Hindlimb muscle (tissue), 1 donor: ENCODE measurements at places on chromosomes 4 and X.

GRCh38 chrX:82412858-82413257, 1095.2 kb upstream of the POU3F4 start:
- no peak for DNase-seq

DNA sequence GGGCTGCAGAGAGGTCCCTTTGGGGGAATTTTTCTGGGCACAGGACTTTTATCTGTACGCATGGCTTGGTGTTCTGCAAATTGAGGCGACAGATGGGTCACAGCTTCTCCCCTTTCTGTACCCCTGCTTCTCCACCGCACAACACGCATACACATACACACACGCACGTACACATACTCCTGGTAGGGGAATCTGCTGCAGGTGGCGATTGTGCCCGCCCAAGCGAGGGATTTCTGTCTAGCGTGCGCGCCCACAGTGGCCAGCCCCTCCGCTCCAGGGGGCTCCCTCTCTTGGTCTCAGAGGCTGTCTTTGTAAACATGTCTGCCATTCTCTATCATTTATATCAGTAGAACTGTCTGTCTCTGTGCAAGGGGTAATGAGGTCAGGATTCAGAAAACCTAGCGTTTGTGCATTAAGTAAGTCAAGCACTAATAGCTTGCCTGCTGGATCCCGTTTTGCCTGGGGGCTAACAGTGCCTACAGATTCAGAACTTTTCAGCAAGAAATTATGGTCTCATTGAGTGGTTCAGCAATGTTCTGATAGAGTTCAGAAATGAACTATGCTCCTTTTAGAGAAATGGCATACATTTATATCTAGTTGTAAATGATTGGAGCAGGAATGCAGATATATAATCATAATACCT, 2.2 kb downstream of the GRID2 start:
- DNase-seq, result no peak

DNA sequence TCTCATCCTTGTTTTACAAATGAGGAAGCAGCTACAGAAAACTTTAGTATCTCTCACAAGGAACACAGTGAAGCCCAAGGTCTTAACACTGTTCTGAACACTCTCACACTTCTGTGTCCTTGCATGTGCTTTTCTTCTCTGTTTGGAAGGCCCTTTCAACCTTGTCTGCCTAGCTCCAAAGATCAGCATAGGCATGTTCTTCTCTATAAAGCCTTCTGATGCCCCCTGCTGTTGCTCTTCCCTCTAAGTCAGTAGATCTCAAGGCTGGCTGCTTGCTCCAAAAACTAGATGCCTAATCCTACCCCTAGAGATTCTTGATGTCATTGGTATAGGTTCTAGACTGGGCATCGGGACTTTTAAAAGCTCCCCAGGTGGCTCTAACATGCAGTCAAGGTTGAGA, 5.9 kb downstream of the APOO start:
- DNase-seq, result peak; percentile 61

GRCh38 chr4:174640146-174640545, 117.9 kb upstream of the HPGD start:
- DNase-seq, result no peak

DNA sequence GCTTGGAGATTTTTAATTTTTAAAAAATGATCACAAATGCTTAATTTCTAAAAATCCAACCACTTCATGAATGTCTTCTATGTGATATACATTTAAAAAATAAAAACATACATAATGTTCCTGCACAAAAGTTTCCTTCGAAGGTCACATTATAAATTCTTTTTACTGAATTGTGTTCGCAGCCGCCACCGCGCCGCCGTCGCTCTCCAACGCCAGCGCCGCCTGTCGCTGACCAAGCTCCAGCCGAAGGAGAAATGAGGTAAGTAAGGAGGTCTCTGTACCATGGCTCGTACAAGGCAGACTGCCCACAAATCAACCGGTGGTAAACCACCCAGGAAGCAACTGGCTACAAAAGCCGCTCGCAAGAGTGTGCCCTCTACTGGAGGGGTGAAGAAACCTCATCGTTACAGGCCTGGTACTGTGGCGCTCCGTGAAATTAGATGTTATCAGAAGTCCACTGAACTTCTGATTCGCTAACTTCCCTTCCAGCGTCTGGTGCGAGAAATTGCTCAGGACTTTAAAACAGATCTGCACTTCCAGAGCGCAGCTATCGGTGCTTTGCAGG, 48.8 kb upstream of the NEUROG2 start:
- no peak for DNase-seq

DNA sequence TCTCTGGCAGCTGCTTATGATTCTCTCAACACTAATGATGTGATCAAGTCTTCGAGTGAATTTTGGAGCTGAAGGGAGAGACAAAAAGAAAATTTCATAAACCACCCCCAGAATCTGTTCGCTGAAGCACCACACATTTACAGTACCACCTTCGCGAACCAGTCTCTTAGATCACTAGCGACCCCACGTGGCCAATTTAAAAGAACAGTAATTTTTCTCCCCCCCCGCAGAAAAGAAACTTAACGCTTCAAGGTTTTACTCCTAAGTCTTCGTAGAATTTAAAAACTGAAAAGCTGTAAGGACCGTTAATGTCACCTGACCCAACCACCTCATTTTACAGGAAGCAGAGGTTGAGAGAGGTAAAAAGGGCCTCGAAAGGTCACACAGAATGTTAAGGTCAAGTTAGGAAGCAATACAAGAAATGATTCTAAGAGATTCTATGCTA, 187.5 kb downstream of the QDPR start:
- DNase-seq, result peak; percentile 71

DNA sequence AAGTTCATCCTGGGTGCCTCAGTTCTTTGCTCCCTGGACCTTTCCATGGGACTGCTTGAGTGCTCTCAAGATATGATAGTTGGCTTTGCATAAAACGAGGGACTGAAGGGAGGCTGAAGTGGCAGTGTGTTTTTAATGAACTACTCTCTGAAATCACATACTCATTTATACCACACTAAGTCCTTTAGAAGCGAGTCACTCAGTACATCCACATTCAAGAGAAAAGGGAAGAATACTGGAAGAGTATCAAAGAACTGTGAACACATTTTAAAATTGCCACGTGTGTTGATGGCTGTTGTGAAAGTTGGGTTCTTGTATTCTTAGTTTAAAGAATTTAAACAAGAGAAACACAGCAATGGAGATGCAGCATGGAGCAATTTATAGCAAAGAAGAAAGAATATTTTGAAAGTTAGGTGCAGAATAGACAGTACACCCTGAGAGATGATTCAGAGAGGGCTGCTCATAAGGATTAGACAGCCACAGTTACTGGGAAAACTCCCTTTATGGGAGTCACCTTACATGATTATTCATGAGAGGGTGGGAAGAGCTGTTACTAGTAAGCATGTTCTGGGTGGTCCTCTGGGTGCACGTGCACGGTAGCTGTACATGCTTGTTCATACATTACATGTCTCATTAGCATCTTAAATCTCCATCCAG, 380.7 kb downstream of the ADGRL3 start:
- no peak for DNase-seq

- DNase-seq, result no peak
These were observed 167.7 kb downstream of the PAPSS1 start for GRCh38 chr4:107552306-107552705.

- DNase-seq, result no peak
These were observed 135.3 kb upstream of the IL1RAPL2 start for GRCh38 chrX:104430742-104431119.

DNA sequence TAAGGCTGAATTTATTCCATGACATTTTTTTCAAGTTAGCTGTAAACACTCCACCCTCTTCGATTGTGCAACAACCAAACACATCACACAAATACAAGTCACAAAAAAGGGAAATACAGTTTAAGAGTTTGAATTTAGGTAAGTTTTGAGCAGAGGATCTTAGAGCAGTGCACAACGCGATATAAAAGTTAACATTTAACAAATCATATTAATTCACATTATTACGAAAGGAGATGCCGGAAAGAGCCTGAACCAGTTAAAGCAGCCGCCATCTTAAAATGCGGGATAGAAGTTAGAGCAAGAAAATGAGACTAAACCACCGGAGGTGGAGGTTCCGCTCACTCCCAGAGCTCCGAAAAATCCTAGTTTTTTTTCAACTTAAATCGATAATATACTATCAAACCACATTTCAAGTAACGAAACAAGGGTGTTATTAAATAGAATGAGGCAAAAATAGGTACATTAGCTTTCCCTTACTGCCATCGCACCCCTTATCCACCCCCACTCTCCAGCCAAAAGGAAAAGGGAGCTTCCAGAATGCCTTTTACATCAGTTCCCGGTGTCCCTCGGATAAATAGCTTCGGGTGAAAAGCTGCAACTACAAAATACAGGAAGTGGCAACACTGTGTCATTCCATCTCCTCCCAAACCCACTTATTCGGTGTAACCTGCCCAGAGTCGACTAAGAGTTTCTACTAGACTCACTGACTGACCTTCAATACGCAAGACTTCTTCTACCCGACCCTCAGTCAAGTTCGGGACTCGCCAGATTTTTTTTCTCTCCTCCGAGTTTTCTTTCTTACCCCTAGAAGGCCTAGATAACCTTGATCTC, 1.9 kb downstream of the UBE2D3 start:
- peak; percentile 72 for DNase-seq

DNA sequence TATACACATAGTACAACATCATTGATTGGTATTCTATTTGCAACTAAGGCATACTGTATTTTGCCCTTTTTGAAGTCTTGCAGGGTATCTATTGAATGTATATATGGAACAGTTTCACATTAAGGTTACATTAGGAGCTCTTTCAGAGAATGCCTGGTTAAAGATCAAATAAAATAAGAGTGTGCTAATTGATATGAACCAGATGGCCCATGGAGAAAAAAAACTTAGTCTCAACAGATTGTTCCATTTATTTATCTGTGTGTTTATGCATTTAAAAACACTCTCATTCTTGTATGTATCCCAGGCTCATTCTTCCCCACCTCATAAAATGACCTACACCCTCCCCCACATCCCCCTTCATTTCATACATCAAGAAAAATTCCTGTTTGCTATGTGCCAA, 35.2 kb upstream of the GRIA2 start:
- no peak for DNase-seq

GRCh38 chrX:154399527-154400368, 1.6 kb downstream of the RPL10 start:
- no peak for DNase-seq

DNA sequence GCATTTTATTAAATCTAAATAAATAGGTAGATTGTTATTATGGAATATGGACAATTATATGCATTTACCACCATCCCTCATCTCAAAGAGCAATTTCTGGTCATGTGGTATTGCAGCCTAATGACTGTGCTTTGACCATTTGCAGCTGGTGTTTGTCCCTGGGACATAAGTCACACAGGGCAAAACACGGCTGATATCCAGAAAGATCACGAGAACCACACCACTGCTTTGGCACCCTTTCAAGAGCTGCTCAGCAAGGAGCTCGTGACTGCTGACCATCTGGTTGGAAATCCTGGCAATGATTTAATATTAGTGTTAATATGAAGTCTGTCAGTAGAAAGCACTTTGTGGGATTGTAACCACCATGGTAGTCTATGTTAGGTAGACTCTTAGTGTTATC, 545.0 kb downstream of the GBA3 start:
- peak; percentile 6 for DNase-seq

- no peak for DNase-seq
These were observed 34.4 kb downstream of the RAP2C start for GRCh38 chrX:132184871-132185270.

GRCh38 chr4:8685831-8686230, 93.3 kb downstream of the CPZ start:
- DNase-seq, result no peak

- no peak for DNase-seq
These were observed 3.1 kb downstream of the NKX3-2 start for GRCh38 chr4:13541176-13541604.

DNA sequence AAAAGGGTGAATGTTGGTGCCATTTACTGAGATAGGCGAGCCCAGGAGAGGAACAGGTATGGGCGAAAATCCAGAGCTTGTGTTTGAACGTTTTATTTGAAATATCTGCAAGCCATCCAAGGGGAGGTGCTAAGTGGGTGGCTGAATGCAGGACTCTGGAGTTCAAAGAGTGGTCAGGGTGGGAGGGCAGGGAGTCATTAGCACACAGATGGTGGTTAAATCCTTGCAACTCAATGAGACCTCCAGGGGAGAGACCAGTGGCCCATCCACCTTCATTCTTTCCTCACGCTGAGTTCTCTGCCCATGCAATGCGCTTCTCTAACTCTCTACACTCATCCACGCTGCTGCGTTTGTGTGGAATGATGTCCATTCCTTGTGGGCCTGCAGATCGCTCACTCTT, 101.1 kb downstream of the VCX3B start:
- DNase-seq, result no peak

DNA sequence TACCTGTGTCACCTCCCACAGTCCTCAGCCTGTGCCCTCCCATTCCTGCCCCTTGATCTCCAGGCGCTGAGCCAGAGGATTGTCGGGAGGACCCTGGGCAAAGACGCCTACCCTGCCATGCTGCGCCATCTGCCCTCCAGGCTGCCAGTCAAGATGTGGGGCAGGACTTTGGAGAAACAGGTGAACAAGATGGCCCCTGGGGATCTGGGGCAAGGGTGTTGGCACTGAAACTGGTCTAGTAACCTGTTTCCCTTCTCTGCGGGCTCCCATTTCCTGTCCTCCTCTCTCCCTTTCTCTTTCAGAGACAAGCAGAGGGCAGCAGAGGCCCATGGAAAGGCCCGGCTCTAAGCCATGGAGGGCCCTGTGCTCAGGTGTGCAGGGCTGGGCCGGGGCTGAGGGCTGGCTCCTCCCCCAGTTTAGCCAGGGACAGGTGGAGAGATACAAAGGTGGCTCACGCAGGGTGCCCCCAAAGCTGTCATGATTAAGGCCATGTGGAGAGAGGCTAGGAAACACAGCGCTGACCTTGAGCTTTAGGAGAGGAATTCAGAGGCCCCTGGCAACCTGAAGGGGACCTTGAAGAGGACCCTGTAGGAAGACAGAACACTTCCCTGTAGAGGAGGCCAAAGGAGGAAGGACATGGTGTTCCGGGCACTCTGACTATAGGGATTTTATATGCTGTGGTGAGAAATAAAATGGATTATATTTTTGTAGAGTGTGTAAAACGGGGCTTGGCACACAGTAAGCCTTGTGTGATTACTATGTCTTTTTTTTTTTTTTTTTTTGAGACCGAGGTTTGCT, at the start of gene GLOD5:
Gene GLOD5 (plus strand): TSS at position 74 of the 798 bp plus-strand sequence. CDS start 44 bp downstream, at position 118.
- no peak for DNase-seq

DNA sequence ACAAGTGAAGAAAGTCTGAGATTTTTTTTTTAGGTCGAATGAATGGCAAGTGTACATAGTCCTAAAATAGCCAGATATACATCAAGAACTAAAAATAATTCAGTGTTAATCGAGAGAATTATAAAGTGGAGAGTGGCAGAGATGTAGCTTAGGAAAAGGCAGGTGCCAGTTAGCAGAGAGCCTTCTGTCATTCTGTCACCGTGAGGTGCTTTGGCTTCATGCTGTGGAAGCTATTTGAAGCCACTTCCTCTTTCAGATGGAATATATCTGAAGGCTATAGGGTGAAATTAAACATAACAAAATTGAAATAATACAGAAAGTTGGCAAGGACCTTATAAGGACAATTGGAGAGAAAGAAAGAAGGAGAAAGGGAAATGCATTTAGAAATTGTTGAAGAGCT, 756.3 kb downstream of the CCSER1 start:
- no peak for DNase-seq
